ENCODE measurements at places on chromosomes 4 and X.

DNA sequence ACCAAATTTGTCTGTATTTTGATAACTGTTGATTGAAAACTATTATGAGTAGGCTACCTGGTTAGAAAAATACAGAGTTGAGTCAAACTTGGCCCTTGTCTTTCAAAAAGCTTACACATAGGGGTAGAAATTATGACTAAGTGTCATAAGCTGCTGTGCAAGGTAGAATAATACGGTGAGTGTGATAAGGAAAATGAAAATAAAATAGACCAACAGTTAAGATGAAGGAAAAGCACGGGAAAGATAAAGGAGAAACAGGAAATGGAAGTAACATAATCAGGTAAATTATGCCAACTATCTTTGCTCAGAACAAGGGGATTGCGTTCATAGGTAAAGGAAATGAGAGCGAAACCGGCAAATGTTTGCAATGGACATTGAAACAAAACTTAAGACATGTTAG lies 302.5 kb downstream of the PCDH7 start:
- DNase-seq: no peak

DNA sequence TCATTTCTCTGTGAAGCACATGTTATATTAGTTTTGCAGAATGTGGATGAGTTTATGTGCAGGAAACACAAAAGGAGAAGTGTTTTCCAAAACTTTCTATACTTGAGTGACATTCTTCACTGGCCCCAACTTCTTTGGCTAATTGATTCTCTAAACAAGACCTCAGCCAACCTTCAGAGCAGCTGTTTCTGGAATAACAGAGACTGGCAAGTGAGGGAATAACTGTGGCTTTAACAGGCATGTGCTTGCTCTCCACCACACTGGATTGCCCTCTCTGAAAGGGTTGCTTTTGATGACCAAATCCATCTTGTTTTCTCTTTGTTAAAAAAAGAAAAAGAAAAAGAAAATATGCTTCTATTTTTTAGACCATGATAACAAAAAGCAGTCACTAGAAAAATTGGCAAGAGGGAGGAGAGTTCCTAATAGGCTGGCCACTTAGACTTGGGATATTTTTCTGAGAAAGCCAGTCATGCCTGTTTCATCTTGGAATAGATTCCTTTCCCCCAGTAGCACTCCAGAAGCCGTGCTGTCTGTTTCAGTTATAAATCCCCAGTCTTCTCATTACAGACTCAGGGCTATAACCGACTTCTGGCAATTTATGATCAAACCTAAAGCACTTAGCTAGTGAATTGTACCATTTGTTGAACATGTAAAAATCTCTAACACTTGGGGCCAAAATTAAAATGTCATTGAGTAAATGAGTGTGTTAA lies 295.0 kb upstream of the NR3C2 start:
- no peak for DNase-seq

DNA sequence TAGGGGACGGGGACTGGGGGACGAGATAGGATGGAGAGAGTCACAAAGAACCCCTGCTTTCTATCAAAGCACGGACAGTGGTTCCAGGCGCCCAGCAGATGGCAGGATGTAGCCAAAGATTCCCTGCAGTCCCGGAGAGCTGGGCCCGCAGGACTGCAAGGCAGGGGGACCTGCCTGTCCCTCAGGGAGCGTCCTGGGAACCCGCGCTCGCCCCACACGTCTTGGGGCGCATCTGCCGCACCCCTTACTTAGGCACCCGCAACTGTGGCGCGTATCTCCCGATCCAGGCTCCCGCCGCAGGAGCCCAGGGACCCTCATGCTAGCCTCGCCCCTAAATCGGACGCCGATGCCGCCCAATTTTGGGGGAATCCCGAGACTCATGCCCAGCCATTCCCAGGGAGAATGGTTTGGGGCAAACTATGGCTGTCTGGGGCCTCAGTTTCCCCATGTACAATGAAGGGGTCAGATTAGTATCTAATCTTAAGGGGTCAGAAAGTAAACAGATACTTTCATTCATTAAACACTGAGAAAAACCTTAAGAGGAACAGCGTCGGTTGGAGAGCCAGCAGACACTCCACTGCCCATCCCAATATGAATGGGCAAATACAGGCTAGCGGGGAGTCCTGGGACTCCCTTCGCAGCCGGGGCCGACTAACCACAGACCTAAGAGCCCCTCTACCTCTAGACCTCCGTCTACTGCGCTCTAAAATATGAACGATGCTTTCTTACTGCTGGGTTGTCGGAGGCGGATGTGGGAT lies 581 bp upstream of the STK32B start:
- peak; percentile 78 for DNase-seq

DNA sequence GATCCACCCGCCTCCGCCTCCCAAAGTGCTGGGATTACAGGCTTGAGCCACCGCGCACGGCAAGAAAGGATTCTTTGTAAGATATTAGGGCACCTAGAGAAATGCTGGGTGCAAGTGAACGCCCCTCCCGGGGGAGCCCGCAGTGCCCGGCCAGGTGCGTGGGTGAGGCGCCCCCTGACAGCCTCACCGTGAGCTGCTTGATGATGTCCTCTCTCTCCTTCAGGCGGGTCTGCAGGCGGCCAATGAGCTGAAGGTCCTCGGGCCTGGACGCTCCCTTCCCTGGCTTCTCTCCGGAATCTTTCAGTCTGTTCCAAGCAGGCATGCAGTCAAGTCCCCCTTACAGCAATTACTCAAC lies 21.9 kb downstream of the MED28 start:
- no peak for DNase-seq

GRCh38 chr4:154489558-154490233 lies 1.9 kb downstream of the DCHS2 start:
- DNase-seq: no peak

DNA sequence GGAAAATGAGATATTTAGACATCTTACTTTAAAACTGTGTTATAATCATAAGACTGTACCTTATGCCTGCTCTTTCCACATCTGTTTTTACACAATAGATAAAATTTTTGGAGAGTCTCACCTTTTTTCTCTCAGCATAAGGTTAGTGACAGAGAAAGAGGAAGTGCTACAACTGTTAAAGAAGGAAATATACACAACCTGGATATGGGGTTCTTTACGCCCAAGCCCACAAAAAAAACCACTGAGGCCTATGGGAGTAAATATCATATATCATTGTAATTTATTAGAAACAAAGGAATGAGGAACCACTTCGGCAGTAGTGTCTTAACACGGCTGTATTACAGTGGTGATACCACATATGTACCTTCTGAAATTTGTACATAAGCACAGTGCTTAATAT lies 265.9 kb upstream of the GK2 start:
- DNase-seq: no peak

DNA sequence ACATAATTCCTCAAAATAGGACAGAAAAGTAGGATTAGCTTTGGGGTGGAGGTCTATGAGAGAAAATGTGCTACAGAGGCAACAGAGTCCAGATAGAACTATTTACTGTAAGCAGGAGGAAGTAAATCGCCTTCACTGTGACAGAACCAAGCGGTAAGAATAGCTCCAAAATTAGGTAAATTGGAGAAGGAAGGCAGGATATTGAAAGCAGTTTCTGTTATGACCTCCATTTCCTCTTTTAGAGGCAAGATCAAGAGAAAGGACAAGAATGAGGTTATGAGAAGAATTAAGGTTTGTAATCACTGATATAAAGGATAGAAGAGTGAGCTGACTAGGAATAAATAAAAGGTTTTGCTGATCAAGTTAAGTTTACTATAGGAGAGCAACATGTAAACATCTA lies 44.1 kb upstream of the NEUROG2 start:
- no peak for DNase-seq

Data from fibroblast of pulmonary artery (primary cell).